ENCODE measurements at places on chromosomes 4 and X.

DNA sequence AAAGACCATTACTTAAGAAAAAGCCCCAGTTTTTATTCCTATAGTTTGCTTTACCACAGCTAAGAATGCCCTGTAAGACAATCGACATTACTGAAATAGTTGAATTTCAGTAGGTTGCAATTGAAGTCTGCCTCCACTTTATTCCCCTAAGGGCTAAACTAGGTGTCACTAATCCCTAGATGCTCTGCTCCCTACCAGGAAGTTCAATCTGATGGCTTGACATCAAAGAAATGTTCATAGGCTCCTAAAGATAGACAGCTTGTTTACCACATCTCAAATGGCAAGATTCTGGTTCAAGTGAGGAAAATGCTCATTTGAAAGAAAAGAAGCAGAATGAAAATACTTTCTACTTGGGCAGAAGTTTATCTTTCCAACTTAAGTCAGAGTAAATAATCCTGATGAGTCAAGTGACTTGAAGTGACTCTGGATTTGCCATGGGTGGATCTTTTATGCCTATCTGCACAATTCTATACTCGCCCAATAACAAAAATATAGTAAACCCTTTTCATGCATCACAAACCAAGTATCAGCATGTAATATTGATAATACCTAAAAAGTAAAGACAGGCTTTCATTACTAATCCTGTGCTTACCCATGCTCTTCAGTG is 117.2 kb downstream of the SH3RF1 start:
- no peak for DNase-seq

- DNase-seq, result peak; percentile 55
These were observed 326.7 kb downstream of the STK32B start for GRCh38 chr4:5378002-5378401.

DNA sequence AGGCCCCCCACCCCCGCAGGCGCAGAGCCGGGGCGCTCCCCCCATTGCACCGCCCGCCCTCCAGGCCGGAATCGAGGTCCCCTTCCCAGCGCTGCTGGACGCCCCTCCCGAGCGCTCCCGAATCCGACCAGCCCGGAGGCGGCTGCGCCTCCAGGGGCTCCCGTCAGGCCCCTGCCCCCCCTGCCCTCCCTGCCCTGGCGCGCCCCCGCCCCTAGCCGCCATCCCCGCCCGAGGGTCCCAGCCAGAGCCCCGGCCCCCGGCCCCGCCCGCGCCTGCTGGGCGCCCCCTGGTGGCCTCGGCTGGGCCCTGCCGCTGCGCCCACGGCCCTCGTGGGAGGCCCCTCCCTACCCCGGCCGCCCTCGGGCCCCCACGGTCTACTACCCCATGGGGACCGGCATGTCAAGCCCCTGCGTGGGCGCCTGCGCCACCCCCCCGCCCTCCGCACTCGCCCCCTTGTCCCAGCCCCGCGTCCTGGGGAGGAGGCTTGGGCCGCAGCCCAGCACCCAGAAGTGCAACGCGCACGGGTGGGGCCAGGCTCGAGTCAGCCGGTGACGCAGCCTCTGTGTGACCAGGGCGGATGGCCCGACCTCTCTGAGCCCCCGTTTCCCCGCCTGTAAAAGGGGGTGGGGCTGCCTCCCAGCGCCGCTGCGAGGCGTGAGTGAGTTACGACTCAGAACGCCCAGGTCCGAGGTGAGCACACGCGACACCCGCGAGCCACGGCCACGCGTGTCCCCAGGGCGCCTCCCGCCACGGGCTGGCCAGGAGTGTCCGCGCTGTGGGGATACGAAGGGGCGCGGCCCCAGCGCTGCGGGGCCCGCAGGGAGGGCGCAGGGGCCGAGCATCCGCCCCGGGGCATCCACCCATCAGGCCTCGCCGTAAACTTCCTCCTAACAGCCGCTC is 104.9 kb downstream of the FAM53A start:
- peak; percentile 68 for DNase-seq

GRCh38 chr4:21083413-21083812 is 383.2 kb downstream of the PACRGL start:
- no peak for DNase-seq

DNA sequence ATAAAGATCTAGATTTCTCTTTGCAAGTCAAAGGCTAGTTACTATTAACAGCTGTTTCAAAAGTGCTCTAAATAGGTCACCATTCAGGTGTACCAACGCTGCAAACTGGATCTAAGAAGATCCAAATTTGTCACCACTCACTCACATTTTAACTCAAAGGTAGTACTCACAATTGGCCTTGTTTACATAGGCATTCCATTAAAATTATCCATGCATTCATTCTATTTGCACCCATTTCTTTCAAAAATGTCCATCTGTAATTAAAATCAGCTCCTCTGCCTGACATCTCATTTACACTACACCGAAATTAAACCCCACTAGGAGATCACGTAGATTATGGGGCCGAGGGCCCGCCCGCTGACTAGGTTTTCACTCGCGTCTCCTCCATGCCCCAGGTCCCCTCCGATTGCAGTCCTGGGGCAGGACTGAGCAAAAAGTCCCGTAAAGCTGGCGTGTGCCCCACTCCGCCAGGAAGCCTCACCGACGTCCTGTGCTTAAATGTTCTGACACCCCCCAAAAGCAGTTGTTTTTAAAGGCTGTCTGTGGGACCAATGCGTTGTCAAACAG is 1.3 kb upstream of the ING2 start:
- DNase-seq, result peak; percentile 9

GRCh38 chr4:25666031-25666630 is 10.5 kb downstream of the SLC34A2 start:
- no peak for DNase-seq

DNA sequence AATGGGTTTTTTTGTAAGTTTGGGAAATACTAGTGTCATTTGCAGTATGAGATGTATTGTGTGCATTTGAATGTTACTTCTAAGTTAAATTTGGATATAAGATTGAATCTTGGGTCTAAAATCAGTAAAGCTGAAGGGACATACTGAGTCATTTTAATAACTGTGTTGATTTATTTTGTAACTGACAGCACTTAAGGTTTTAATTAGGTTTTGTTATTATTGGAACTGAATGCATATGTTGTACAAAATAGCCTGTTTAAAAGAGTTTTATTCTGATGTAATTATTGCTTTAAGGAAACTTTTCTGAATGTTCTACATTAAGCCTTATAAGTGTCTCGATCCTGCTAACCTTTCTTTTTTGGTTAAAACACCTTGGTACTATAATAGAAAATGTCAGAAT is 396.6 kb downstream of the MAPK10 start:
- no peak for DNase-seq

DNA sequence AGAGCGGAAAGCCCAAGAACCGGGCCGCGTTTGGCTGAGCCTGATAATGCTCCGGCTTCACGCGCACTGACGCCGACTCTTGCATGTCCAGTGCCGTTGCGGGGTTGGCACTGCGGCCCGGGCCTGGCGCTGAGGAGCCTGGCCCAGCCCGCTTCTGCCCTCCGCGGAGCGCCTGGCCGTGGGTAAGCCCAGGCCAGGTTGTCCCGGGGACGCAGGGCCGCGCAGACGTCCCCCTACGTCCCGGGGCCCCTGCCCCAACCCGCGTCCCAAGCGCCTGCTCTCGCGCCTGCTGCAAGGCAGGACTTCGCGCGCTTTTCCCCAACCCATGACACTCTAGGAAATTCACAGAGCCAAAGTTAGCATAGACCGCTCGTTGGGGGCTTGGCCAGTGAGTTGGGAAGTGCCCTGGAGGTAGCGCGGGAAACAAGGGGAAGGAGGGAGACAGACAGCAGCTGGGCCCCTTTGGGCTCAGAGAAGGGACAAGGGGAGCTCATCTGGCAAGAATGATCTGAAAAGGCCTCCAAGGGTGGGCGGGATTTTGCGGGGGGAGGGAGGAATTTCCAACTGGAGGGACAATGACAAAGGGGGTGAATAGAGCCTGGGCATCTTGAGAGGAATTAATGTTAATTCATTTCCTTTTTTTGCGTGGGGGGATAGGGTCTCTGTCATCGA is 665 bp upstream of the LRPAP1 start:
- DNase-seq, result no peak

- peak; percentile 24 for DNase-seq
These were observed 81.4 kb downstream of the FBXW7 start for GRCh38 chr4:152454398-152455011.

- no peak for DNase-seq
These were observed 478.7 kb upstream of the GALNTL6 start for GRCh38 chr4:171334549-171334948.

GRCh38 chrX:117743469-117744251 is 372.9 kb downstream of the KLHL13 start:
- DNase-seq, result peak; percentile 30

- DNase-seq, result peak; percentile 68
These were observed 126.5 kb downstream of the ADGRA3 start for GRCh38 chr4:22389240-22389870.

- peak; percentile 74 for DNase-seq
These were observed 16.4 kb upstream of the RUFY3 start for GRCh38 chr4:70705183-70706043.

DNA sequence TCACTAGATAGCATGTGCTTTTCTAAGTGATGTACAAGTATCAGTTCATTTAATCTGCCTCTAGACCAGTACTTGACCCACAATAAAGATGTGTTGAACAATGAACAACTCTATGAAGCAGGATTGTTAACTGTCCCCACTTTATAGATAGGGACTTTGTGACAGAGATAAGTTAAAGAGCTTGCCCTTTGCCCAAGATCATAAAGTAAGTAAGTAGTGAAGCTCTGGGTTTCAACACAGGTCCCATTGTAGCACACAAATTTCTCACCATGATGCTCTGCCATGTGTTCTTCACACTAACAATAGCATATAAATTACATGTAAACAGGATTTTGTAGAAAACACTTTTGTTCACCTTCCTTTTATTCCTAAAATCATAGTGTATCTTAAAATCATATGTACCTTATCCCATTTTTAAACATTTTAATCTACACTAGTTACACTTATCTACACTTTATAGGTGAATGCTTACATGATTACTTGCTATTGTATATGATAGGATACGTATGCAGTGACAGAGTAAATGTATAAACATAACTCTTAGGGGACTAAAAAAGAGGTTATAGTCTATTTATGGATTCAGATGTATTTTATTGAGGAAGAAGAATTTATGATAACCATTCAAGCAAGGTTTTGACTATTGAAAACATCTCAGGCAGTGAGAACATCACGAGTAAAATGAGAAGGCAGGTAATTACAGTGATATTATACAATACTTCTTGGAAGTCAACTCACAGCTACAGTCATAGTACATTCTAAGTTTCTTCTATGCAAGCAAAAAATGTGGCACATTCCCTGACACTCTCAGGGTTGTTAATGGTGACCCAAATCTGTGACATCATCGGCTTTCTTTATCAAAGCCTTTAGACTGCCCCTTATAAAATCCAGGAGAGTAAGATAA is 2275.1 kb downstream of the PCDH7 start:
- no peak for DNase-seq

DNA sequence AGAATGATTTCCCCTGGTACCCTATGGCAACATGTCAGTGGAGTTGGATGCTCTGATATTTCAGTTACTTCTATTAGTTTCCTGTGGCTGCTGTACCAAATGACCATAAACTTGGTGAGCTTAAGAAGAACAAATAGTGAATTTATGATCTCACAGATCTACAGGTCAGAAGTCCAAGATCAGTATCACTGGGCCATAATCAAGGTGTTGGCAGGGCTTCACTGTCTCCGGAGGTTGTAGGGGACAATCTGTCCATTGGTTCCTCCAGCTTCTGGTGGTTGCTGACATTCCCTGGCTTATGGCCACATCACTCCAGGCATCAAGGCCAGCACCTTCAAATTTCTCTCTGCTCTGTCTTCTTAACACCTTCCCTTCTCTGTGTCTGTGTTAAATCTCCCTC is 37.9 kb upstream of the ELOVL6 start:
- DNase-seq, result no peak

GRCh38 chr4:181597766-181598165 is 645.4 kb upstream of the TENM3 start:
- DNase-seq, result peak; percentile 50

- no peak for DNase-seq
These were observed 526.5 kb downstream of the TRIML1 start for GRCh38 chr4:188665491-188666457.

GRCh38 chr4:8152090-8152864 is 6.3 kb downstream of the ABLIM2 start:
- no peak for DNase-seq
